ENCODE measurements at places on chromosomes 1 and 21.

GRCh38 chr1:230790026-230790425 lies 42.8 kb downstream of the CAPN9 start:
- no peak for DNase-seq

DNA sequence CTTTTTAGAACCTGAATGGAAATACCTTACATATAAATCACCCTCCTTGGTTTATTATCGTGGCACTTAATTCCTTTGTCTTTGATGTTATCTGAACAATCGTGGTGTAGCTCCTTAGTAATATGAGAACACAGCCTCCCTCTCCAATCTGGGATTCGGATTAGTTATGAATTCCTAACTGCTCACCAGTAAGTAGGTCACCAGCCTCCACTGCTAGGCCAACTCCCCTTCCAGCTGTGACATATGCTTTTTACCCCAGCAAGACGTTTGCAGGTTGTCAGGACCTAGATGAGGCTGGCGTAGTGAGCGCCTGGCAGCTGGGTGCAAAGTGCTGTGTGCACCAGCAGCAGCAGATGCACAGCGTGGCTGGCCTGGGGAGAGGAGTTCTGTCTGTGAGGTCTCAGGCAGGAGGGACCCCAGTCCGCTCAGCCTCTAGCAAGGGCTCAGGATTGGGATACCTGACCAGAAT lies 38.2 kb downstream of the NTPCR start:
- no peak for DNase-seq

- DNase-seq, result no peak
These were observed 46.9 kb downstream of the VWA5B1 start for GRCh38 chr1:20337581-20337980.

DNA sequence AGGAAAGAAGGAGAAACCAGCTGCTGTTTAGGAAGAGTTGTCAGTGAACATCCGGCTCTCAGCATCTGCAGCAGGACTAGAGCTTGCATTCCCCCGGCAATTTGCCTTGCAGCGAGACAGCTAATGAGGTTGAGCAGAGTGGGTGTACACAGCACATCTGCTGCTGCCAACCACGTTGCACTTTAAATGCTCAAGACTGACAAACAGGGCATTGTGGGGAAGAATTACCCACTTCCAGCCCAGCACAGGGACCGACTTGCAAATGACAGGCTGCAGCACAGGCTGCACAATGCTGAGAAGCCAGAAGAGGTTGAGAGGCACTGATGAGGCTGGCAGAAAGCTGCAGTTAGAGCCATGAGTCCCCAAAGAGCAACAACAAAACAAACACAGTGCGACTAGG lies 47.5 kb upstream of the PLA2G2C start:
- DNase-seq, result no peak

DNA sequence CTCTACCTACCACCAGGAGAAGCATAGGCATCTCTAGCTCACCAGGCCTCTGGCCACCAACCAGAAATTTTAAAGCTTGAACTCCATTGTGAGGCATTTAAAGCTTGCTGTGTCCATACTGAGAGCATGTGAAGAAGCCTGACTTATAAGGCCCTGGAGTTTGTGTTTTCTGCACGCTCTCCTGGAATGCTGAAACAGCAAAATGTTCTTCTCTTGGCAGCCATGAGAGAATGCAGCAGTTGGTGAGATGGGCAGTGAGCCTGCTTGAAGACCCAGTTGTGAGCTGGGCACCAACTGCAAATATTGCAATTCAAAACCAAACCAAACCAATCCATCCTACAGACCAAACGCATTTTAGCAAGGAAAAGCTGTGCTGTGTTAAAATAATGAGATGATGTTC lies 170.0 kb upstream of the IVNS1ABP start:
- no peak for DNase-seq

- DNase-seq, result no peak
These were observed 672.8 kb downstream of the PTPRC start for GRCh38 chr1:199311478-199312262.

DNA sequence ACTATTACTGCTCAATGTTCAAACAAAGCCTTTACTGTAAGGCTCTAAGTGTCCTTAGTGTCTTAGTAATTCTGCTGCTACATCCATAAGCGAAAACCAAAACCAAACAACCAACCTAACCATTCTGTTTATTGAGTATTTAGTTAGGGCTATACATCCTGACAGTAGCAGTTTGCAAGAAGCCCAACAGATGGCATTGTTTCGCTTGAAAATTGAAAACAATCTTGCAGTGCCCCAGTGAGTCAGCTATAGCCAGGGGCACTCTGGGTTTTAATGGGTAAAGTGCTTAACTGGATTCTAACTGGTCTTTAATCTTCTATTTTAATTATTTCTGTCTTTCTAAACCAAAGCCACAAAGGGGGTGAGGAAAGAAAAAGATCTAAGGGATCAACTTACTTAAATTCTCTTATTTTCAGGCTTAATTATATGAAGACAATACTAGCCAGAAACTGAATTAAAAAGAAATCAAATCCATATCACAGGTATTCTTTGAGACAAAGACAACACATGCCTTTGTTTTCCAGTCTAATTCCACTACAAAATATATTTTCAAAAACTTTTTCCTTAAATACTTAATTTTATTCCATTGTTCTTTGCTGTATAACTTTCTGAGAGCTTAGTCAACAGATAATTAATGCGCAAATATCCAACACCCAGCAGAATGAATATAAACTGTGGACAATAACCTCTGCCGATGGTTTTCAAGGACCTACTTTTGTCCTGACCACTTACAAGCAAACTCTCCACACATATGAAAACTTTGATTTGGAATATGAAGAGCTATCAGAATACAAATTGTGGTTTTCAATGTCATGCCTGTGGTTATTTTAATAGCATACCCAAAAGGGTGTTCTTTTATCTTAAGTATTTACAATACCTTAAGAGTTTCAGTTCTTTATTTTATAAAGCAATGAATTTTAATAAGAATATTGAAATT lies 15.2 kb downstream of the POGZ start:
- peak; percentile 72 for DNase-seq

DNA sequence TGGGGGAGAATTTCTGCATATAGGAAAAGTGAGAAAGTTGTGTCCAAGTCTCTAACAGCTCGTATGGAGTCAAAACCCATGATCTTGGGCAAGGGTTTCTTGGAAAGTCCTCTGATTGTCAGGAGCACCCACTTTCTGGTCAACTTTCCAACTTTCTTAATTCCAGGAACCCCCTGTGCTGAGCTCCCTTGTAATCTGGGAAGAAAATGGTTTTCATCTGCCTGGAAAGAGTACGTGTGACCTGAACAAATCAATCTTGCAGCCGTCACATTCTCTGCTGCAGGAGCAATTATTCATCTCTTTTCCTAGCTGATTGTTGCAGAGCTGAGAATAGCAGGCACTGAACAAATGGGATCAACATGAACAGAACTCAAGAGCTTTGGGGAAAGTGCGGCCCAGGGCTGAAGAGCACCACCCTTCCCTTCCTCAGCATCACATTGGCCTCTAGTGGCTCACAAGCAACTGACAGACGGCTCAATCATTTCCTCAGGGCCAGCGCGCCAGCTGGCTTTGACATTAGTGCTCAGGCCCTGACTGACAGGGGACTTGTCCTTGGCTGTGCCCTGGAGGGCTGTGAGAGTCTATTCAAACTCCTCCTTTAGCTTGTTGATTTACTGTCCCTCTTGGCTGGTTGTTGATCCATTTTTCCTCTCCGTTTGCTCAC lies 295.2 kb downstream of the HLX start:
- no peak for DNase-seq

GRCh38 chr1:198929961-198930599 lies 291.2 kb downstream of the PTPRC start:
- peak; percentile 22 for DNase-seq

DNA sequence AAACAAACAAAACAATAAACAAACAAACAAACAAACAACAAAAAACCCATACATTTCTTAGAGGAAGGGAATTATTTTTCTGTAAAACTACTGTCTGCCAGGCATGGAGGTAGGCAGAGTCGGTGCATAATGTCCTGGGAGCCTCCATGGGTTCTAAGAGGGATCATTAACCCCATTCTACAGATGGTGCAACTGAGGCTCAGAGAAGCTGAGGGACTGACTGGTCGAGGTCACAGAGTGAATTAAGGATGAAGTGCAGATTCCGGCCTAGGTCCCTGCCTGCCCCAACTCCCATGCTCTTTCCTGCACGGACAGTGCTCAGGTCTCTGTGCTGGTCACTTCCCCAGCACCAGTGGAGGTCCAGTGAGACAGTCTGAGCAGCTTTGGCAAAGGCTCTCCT lies 15.8 kb upstream of the WNT4 start:
- DNase-seq, result no peak

GRCh38 chr21:44352253-44352860 lies 1.1 kb upstream of the TRPM2 start:
- no peak for DNase-seq

DNA sequence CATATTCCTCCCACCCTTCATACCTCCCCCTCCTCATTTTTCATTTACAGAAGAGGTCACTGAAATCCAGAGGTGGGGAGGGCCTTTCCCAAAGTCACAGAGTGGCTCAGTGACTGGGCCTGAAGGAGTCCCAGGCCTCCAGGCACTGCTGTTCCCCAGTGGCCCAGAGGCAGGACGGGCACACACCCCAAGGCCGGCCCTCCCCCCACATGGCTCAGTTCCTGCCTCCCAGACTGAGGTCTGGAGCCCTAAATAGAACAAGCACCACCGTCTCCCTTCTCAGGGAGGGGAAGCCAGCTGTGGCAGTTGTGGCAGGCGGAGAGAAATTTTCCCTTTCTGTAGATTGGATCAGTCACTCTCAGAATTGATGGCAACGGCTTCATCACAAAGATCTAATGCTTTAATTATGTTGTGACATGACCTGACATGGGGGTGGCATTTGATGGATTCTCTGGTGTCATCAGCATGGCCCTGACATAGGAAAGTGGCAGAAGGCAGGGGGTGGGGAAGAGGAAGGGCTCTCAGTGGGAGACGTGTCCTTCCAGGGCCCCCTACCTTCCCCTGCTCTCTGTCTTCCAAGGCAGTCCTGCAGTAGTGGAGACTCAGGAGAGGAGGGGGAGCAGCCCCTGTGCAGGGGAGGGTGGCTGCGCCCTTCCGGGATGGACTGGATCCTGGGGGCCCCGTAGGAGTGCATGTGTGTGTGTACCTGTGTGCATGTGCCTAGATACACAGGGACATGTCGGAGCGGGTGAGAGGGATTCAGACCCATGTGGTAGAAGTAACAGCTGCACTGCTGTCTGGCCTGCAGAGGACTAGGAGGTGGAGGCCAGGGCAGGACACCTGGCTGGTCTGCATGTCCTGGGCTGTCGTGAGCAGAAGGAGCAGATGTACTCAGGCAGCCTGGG lies 41.2 kb upstream of the FOXO6 start:
- no peak for DNase-seq

DNA sequence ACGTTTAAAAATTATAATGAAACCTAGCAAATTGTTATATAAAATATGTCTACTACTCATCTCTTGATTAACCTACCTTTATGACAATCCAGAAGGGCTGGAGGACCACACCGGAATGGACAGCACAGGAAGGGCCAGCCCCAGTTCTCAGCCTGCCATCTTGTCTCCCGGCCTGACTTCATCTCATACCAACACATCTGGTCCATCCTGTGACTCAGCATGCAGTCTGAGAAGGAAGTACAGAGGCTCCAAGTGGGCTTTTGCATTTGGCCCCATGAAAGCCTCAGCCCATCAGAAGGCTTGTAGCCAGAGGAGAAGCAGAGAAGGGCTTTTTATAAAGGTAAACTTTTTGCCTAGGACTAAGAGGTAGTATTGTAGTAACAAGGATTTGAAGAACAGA lies 436.6 kb downstream of the MRPL39 start:
- DNase-seq, result no peak
